Type B pancreatic cell (in vitro differentiated cells): ENCODE measurements at places on chromosomes 1 and 21. TPM values are rescaled to one million over a fixed set of nuclear protein-coding genes. Genes with fewer than 3 reads are reported as not detected.

Gene BNIPL
- total RNA-seq = 27.7 and 70.3 TPM in 2 replicates

Gene HES3
- total RNA-seq = not detected in 2 replicates

Gene F13B
- total RNA-seq = 0.48 and 0.93 TPM in 2 replicates

Gene TRIM63
- total RNA-seq = 1.7 and 4.1 TPM in 2 replicates

Gene MAEL
- total RNA-seq = 0.41 TPM in 1 of 2 replicates, not detected in the other

Gene OLFM3
- 3.8 TPM in 2 replicates for total RNA-seq

Gene BMP8B
- total RNA-seq = 1.5 and 2.4 TPM in 2 replicates

GRCh38 chr1:188822248-188822647 is 1655.4 kb downstream of the BRINP3 start:
- no peak for DNase-seq

DNA sequence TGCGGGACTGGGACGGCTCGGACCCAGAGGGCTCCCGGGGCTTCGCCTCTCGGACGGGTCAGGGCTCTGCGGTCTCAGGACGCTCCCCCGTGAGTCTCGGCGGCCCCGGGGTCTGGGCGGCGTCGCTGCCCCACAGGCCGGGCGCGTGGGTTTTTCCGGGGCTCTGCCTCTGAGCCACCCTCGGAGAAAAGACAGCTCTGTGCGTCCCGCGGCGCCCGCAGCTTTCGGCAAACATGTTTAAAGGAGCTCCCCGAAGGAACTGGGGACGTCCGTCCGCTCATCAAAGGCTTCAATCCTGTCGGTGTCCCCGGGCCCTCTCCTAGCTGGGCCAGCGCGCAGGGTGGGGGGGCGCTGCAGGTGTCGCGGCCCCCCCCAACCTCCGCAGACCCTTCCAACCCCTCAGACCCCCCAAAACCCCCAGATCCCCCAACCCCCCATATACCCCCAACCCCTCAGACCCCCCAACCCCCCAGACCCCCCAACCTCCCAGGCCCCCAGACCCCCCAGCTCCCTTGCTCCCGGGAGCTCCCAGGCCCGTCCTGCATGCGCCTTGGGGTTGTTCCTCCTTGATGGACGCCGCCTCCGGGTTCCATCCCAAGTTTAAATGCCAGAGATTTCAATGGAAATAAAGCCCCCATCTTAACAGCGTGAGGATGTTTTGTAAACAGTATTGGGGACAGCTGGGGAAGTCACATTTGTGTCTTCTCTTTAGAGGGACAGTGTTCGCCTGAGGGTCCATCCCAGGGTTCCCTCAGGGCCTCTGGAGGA is 996 bp upstream of the C1orf159 start:
- no peak for DNase-seq

- no peak for DNase-seq
These were observed 33.7 kb downstream of the ZBTB18 start for GRCh38 chr1:244084763-244085162.

- DNase-seq = no peak
These were observed 63.6 kb upstream of the ZC3H12A start for GRCh38 chr1:37410815-37411214.

DNA sequence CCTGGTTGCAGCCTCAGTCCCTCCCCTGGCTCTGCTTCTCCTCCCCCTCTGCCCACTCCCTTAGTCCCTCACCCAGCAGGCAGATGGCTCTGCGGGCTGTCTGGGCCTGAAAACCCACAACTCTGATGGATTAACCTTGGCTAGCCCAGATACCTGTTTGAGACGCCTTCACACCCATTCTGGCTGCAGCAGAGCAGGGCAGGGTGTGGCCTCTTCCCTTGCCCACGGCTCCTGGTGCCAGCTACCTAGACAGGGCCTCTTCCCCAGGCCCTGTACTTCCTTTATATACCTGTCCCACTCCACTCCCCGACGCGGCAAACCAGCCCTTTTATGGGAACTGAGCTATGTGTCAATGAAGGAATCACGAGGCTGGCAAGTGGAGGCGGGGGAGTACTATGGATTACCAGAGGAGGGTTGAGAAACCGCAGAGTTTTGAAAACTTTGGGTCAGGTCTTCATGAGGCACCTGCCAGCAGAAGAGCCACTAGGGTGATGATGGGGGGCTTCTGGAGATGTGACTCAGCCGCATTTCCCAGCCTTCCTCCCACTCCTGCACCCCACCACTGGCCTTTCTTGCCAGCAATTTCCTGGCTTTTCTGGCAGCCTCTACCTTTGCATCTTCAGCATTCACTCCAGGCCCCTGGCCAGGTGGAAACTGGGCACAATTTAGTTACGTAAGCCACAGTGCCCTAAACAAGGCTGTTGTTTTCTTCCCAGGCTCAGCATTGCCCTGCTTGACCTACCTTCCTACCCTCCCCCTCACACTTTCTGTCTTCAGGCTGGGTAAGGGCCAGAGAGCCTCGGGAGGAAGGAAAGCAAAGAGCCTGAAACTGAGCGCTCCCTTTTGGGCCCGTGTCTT is at the start of gene CHI3L1:
Gene CHI3L1 (minus strand): TSS at position 259 of the 858 bp plus-strand sequence. CDS start 81 bp downstream, at position 178.
- no peak for DNase-seq

DNA sequence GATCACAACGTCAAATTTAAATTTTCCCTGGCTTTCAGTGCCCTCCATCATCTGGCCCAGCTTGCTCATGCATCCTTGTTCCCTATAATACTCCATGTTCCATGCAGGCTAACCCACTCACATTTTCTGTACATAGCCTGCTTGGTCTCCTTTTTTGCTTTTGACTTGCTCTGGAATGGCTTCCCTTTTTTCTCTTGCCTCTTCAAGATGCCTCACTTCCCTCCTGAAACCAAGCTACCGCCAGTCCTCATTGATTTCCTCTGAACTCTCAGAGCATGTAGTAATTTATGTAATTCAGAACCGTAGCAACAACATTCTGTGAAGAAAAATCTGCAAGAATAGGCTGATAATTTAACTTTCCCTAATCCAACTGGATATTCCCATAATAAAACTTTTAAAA is 10.3 kb downstream of the CAP1 start:
- DNase-seq = no peak
